ENCODE measurements at places on chromosomes 1 and 21.
A peak's percentile ranks its signal among the peaks of the same experiment; 100 is the strongest.

DNA sequence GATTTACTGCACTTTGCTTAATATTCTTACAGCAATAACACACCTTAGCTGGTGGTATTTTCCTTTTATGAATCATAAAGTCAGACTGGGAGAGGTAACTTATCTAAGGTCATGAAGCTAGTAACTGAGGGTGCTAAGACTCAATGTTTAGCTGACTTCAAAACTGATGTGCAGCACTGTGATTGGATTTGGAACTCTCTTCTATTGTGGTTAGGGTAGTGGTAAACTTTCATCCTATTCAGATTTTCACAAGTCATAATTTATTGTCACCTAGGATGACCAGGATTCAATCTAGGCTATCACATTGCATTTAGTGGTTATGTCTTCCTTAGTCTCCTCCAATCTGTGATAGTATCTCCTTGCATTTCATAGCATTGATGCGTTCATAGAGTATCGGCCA, 18.9 kb downstream of the EPB41 start:
- DNase-seq = peak; percentile 24

GRCh38 chr1:61591351-61591750, 133.6 kb downstream of the TM2D1 start:
- DNase-seq = no peak

GRCh38 chr1:245092638-245092976, 62.2 kb upstream of the KIF26B start:
- no peak for DNase-seq

- no peak for DNase-seq
These were observed 56.4 kb downstream of the SLC45A1 start for GRCh38 chr1:8374356-8374755.

- DNase-seq = no peak
These were observed 54.5 kb upstream of the ATP2B4 start for GRCh38 chr1:203572134-203572625.

DNA sequence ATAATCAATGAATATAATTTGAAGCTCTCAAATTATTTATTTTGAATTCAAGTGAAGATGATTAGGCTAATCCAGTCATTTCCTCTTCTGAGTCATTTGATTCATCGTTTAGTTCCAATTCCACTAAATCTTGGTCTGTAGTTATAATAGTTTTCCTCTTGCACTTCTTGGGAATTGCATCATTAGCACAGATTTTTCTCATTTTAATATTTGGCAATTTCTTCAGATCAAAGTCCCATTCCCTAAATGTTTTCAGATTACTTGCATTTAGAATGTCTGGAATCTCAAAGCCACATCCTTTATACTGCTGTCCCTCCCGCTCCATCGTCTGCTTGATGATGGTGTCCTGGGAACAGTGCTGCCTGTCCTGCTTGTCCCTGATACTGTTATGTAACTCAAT, 43.5 kb downstream of the MAST2 start:
- DNase-seq = no peak

- no peak for DNase-seq
These were observed 65.9 kb downstream of the FMO4 start for GRCh38 chr1:171379846-171380245.

DNA sequence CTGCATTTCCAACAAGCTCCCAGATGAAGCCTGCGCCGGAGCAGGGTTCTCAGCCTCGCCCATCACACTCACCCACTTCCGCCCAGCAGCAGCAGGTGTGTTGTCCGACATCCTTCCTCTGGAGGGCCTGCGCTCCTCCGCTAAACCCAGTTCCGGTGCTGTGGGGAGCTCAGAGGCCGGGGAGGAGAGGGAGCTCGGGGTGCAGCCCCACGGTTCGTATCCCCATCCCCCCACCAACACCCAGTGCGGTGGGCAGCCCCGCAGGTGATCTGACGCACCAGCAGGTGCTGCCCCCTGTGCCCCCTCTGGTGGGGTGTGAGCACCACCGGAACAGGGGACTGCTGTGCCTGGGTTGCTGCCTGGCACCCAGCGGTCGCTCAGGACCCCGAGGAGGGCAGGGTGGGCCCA, 3.4 kb upstream of the PEX10 start:
- peak; percentile 57 for DNase-seq

DNA sequence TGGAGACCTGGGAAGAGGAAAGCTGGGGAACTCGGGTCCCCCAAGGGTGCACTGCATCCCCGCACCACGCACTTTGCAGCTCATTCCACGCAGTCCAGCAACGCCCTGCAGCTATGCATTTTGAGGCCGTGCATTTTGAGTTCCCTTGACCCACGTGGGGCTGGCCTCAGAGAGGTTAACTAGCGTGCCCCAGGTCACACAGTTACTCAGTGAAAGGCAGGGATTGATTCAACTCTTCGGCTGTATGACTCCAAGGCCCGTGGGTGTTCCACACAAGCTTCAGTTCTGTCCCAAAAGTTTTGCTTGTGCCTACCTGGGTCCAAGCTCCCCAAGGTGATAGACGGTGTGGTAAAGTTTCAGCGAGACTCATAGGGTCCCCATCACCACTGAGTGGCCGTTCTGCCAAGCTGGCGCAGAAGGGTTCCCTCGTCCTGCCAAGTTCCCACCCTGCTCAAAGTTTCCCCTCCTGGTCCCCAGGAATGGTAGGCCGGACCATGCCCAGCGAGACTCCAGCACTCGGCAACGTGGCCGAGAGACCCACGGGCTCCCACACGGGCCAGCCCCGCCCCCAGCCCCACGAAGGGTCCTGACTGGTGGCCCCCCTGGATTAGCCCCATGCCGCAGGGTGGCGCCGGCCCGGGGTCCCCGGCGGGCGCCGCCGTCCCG, 611 bp downstream of the HSPG2 start:
- peak; percentile 15 for DNase-seq

GRCh38 chr1:114976891-114977290, 52.7 kb upstream of the TSHB start:
- DNase-seq = no peak

DNA sequence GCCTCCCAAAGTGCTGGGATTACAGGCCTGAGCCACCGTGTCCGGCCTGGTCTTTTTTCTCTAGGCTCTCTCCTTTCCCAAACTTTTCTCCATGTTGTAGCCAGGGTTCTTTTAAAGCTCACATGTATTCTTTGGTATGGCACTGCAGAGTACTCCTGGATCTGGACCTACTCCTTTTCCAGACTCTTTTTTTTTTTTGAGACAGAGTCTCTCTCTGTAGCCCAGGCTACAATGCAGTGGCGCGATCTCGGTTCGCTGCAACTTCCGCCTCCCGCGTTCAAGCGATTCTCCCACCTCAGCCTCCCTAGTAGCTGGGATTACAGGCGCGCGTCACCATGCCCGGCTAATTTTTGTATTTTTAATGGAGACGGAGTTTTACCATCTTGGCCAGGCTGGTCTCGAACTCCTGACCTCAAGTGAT, 602 bp upstream of the MED18 start:
- no peak for DNase-seq

DNA sequence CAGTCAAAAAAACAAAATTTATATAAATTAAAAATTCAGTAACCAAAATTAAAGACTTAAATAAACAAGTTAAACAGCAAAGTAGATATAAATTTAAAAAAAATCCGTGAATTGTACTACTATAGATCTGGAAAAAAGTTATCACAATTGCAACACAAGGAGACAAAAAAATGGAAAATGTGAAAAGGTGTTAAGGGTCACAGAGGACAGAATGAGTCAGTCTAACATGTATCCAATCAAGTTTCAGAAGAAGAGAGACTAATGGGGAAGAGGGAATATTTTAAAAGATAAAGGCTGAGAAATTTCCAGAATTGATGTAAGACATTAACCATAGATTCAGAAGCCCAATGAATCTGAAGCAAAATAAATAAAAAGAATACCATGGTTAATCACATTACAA, 46.0 kb downstream of the USP24 start:
- no peak for DNase-seq

GRCh38 chr1:245046769-245047168, 108.0 kb upstream of the KIF26B start:
- DNase-seq = no peak

DNA sequence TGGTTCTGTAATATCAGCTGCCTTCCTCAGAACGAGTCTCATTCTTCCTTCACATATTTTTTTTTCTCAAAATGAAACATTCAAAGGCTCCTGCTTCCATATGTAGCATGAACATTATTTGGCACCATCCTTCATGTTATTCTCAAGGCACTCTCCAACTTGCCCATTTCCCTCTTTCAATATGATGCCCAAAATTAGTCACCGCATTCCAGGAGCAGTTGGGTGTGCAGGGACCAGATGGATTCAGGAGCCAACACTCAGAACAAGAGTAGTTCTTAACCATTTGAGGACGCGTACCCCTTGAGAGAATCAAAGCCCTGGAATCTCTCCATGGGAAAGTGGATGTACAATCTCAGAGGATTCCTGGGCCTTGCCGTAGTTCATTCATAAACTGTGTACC, 50.3 kb downstream of the KCNK1 start:
- DNase-seq = peak; percentile 61

- no peak for DNase-seq
These were observed 8.8 kb downstream of the RAB7B start for GRCh38 chr1:205994346-205994745.

DNA sequence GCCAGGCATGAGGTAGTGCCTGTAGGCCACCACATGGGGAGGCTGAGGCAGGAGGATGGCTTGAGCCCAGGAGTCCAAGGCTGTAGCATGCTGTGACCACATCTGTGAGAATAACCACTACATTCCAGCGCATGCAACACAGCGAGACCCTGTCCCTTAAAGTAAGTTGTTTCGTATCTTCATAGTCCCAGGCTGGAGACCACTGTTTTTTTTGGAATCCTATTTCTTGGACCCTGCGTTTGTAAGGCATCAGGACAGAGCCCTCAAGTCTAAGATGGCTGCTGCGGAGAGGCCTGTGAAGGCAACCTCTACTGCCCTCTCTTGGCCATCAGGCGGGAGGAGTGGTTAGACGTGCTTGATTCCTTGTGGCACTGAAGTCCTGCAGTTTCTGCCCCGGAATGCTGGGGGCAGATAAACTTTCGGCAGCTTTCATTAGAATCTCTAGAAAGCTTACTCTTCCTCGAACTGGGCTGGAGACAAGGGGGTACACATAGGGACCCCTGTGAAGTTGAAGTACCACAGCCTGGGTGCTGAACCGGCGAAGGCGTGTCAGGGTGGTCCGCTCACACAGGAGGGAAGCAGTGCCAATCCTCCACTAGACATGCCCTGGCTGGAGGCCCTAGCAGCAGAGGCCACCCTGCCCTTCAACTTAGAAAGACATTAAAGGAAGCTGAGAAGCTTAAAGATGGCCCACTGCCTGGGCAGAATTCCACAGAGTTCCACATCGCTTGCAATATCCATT, 36.6 kb downstream of the RABIF start:
- DNase-seq = peak; percentile 83

DNA sequence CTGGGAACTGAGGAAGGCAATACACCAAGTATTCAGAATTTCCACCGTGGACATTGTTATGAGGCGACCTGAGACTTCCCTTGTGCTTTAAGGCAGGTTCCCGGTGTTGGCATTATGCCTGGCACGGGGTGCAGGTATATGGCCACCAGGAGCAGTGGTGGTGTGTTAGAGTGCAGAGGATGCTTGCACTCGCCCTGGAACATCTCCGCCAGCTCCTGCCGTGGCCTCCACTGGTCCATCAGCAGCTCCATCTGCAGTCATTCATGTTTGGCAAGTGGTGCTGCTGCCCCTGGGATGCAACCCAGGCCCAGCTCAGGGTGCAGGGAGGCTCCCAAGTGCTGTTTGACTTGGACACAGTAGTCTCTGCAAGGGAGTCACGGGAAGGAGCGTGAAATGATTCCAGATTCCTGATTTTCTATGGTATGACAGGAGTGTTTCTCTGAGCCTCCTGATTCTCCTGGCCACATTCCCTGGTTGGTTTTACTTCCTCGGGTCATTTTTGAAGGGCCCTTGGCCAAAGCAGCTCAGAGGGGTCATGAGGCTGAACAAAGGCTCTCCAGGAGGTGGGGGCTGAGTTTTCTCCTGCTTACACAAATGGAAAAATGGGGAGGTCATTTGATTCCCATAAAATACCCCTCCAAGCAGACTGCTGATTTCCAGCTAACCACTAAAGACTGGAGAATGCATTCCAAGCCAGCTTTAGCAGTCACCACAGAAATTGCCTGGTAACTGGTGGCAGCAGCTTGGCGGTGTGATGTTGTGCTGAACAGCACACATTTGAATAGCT, 60.4 kb upstream of the PSEN2 start:
- no peak for DNase-seq

GRCh38 chr1:68111519-68112436, 61.4 kb upstream of the DIRAS3 start:
- DNase-seq = peak; percentile 69

GRCh38 chr1:204339541-204339940, 20.2 kb downstream of the PLEKHA6 start:
- DNase-seq = no peak

GRCh38 chr1:69611316-69611715, 43.6 kb downstream of the LRRC7 start:
- peak; percentile 71 for DNase-seq

DNA sequence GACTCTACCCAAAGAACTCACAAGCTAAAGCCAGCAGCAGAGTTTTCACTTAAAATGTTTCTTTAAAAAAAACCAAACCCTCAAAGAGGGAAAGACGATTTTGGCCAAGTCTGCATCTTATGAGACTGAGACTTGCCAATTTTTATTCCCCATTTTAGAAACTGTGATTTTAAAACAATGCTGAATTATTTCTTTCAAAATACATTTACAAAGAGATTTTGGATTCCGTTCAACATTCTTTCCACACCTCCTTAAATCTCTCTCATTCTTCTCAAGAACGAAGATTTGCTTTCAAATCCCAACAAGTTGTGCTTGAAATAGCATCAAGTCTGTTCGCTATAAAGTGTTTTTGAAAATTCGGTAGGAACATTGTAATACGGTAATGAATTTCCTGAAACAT, 133.9 kb upstream of the VANGL1 start:
- no peak for DNase-seq

DNA sequence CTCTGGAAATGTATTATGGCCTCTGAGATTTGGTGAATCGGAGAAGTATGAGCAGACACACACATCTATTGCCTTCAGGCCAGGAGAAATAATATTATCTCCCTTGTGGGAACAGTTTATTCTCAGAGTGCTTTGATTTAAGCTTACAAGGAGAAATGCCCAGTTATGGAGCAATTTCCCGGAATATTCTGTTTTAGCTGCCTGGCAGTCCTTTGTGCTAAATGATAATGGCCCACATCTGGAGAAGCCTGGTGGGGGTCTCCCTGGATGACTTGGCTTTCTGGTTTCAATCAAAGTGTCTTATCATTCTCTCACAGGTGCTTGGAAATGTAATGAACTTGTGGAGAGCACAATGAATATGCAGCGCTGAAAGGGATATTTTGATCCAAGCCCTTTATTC, 389.6 kb upstream of the USP24 start:
- no peak for DNase-seq

All from epithelial cell of esophagus (primary cell).